ENCODE measurements at places on chromosomes 5 and 9.

- no peak for DNase-seq
These were observed 47.7 kb downstream of the FBXL17 start for GRCh38 chr5:108334225-108334624.

DNA sequence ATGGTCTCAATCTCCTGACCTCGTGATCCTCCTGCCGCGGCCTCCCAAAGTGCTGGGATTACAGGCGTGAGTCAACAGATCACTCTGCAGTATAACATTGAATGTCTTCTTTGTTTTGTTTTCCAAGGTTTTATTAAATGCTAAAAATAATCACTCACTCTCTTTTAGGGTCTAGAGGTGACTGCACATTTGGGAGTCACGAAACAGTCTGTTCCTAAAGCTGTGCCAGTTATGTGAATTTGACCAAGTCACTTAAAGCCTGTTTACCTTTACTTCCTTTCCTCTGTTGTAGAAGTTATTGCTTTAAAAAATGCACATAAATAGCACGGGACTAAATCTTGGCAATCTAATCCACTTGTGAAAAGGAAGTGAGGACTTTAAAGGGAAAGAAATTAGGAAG lies 304.9 kb upstream of the PTGER4 start:
- DNase-seq, result no peak

DNA sequence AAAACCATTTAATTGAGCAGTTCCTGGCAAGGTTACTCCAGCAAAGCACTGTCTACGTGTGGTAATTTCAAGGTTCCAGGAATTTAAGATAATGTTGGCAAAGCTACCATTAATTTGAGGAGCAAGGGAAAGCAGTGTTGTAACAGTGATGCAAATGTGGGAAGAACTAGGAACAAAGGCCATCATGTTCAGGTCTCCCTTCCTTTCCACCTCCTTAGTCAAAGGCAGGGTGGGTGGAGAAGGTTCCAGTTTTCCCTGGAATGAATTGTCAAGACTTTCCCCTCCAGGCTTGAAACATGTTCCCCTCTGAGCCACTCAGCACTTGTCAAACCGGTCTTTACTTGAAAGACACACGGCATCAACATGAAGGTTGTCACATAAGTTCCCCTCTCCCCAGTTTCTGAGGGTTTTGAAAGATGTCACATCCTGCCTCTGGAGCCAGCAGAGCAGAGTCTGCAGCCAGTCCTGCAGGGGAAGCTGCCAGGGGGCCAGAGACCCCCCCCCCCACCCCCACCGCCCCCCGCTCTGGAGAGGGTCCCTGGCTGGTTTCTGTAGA lies 226.0 kb downstream of the GAS1 start:
- no peak for DNase-seq

- DNase-seq, result peak; percentile 77
These were observed 37.4 kb downstream of the CSNK1G3 start for GRCh38 chr5:123549256-123549904.

GRCh38 chr5:9927521-9927997 lies 297.4 kb upstream of the TAS2R1 start:
- no peak for DNase-seq

DNA sequence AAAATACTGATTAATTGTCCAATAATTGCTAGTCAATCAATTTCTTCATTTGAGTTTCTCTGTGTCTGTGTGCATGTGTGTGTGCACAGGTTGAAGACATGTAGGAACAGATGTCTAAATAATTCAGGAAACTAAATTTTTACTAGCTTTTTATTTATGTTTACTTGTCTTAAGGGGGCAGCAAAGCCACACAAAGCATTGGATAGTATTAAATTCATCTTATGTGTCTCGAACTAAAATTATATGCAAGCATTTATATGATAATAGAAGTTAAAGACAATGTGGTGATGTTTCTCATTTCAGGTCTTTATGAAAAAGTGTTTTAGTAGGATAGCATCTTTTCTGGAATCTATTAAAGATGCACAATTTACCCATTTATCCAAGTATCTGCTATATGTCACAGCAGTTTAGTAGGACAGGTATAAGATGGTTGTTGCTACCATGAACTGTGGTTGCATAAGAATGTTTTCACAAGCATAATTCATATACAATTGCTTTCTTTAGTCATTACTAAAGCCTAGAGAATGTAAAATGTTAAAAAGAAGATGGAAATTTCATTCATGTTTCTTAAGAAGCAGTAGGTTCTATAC lies 784.6 kb upstream of the NUDT12 start:
- no peak for DNase-seq

DNA sequence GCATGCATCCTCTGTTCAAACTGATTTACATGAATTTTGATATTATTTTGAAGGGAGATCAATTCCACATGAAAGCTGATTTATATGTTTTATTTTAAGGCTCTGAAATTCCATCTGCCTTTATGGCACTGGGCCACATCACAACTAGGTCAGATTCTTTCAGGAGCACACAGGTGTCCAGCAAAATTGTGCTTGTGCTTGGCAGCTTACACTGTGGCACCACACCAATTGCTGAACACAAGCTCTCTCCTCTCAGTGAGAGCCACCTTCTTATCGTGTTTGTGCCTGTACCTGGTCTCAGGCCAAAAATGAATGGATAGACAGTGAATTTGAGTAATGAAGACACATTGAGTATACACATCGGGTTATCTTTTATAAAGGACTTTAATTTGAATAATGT lies 200.4 kb downstream of the CDH10 start:
- no peak for DNase-seq

DNA sequence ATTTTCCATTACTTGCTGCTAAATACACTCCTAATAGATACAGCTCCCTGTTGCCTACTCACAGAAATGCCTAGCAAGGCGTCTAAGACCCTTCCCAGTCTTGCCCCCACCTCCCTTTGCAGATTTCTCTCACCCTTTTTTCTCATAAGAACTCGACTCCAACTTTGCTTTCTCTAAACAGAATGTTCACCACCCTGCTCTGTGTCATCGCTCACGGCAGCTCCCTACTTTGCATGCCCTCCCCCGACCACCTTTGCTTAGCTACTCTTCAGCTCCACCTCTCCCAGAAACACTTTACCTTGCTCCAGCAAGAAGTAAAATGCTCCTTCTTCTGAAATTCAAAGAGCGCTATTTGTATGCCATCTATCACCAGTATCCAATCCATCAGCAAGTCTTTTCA lies 15.2 kb upstream of the PPP1R2B start:
- no peak for DNase-seq

- no peak for DNase-seq
These were observed 26.3 kb downstream of the SREK1 start for GRCh38 chr5:66170195-66170919.

DNA sequence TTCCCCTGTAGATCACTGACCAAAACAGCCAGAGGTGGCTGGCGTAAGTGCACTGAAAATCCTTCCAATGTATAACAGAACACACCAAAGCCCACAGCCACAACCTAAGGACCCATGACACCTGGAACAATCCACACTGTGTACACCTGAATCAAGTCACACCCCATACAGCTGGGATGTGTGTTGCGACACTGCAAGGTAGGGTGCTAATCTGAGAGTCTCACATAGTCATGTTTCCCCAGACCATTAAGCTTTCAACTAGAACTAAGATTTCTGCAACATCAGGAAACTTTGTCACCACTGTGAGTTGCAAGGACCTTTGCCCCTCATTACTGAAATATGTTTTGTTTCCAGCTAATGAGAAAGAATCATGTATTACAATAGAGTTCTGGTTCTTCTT lies 59.4 kb downstream of the MED27 start:
- no peak for DNase-seq

DNA sequence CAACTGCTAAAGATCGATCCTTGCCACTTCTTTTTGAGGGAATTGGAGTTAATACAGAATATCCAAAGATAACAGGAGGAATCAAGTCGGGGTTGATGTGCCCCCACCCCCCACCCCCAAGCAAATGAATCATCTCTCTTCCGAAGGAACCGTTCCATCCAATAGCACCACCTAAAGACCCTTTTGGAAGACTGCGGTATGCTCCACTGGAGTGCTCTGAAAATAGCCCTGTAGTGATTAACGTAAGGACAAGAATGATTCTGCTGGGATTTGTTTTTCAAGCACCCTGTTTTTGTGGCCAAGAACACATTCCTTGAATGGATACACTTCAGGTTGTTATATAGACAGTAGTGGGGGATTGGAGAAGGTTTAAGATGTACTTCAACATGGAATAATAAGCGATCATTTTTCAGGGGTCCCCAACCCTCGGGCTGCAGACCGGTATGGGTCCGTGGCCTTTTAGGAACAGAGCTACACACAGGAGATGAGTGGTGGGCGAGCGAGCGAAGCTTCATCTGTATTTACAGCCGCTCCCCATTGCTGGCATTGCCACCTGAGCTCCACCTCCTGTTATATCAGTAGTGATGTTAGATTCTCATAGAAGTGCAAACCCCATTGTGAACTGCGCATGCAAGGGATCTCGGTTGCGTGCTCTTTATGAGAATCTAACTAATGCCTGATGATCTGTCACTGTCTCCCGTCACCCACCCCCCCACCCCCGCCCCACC lies 44.5 kb upstream of the TMEM252 start:
- no peak for DNase-seq

DNA sequence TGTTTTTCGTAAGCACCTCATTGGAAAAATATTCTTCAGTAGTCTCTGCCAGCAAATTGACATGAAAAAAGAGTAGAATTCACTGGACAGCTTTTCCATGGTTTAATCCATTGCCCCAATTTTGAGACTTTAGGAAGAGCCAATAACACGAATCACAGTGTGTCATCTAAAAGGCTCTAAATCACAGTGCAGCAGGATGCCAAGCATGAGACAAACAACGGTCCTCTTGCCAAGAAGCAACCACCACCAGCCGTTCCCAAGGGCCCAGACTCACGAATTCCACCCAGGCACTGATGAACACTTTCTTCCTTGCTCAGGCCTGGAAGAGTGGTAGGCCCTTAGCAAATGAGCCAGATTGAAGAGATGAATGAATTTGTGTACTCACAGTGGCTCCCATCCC lies 18.3 kb upstream of the IRX4 start:
- DNase-seq, result no peak

- DNase-seq, result no peak
These were observed 201.2 kb upstream of the CDKN2B start for GRCh38 chr9:22210262-22210661.

DNA sequence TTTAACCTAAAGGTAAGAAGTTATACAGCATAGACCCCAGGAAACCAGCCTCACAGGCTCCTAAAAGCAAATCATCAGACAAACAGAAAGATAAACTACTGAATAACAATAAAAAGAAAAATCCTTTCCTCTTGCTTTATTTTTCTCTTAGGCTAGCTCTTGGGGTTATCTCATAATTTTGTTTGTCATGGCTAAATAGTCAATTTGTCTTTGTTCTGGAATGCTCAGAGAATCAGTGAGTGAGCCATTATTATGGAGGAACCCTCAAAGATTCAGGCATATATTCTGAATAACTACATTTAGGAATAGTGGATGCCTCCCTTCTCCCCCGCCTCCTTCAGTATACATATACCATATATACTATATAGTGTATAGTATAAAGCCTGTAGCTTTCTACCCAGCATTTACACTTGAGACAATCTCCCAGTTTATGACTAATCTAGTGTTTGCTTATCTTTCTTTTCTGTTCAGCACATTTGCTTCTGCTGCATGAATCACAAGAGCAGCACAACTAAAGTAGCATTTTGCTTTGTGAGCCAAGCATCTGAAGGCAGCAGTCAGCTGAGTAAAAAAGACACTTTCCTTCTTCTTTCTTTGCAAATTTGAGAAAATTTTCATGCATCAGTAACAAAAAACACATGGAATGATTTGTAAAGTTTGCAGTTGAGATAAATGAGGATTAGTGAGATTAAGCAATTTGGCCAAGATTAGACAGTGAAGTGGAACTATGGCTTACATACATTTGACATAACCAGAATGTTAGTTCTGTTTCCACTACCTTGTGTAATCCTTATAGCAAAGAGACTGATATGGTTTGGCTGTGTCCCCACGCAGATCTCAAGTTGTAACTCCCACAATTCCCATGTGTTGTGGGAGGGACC lies 45.3 kb upstream of the PPP3R2 start:
- DNase-seq, result no peak

DNA sequence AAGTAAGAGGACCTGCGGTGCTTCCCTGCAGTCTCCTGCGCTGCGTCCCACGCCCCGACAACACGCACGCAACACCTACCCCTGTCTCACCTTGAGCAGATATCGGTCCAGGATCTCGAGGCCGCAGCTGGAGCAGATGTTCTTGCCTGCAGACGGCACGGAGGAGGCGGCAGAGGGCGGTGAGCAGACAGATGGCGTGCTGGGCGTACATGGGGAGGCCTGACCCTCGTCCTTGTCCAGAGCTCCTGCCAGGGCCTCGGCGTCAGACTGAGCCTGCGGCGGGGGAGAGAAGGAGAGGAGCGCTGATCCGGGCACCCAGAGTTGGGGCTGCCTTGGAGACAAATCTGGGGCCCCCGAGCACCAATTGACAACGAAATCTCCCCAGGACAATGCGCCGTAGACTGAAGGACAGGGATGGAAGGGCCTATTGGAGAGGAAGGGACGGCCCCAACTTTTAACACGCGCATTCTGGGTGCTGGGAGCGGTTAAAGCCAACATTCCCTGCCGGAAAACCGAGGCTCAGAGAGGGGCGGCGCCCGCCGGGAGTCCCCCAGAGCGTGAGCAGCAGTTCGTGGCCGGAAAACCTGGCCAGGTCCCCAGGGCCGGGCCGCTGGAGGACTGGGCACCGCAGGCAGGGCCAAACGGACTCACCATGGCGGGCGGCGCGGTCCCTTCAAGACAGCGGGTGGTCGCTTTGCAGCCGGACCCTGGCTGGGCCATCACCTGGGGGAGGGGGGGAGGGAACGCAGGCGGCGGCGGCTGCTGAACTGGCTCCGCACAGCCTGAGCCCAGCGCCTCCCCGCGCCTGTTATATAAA lies 1.8 kb downstream of the LHX6 start:
- DNase-seq, result no peak

- DNase-seq, result no peak
These were observed 79.2 kb downstream of the DPYSL3 start for GRCh38 chr5:147430628-147431027.

GRCh38 chr5:65933295-65933694 lies 6.9 kb downstream of the ERBIN start:
- no peak for DNase-seq

- no peak for DNase-seq
These were observed 10.2 kb downstream of the NCS1 start for GRCh38 chr9:130182381-130182909.

- DNase-seq, result peak; percentile 47
These were observed 258.1 kb upstream of the NFIL3 start for GRCh38 chr9:91681461-91682305.

- DNase-seq, result no peak
These were observed 692 bp downstream of the C1QTNF3 start for GRCh38 chr5:34042321-34042720.

GRCh38 chr5:143248822-143249579 lies 154.5 kb downstream of the NR3C1 start:
- no peak for DNase-seq

Data from CD4-positive, alpha-beta T cell treated with Interleukin-1 beta for 1 hour (primary cell).